T-helper 17 cell (primary cell): ENCODE measurements at places on chromosomes 16 and 17. TPM values are rescaled to one million over a fixed set of nuclear protein-coding genes. Genes with fewer than 3 reads are reported as not detected.

The SCN4A gene
- total RNA-seq: 0.16 TPM

The ALOXE3 gene
- total RNA-seq: not detected

The SPNS3 gene
- 1.8 TPM for total RNA-seq

GRCh38 chr16:25177831-25178688 is 38.7 kb upstream of the AQP8 start:
- no peak for DNase-seq

- DNase-seq: no peak
Observed at GRCh38 chr17:33039874-33040273, 48.2 kb downstream of the SPACA3 start.

GRCh38 chr16:10128397-10129258 is 53.6 kb downstream of the GRIN2A start:
- DNase-seq: no peak

- no peak for DNase-seq
Observed at GRCh38 chr17:32819035-32819434, 57.9 kb downstream of the MYO1D start.

GRCh38 chr16:83137894-83138293 is 511.1 kb downstream of the CDH13 start:
- no peak for DNase-seq

DNA sequence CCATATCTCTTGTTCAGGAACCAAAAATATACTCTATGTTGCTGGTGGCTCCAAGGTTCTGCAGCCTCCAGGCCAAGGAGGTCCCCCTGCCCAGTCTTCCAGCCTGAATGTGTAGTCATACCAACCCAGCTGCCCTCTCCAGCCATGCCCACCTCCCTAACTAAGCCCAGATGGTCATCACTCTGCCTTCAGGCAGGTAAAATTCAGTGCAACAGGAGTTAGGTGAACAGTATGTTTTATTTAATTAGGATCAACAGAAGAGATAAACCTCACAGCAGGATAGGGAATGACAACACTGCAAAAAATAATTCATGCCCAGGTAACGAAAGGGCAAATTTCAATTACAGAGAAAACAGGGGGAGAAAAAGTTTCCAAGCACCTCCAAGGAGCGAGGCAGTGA is 9.1 kb downstream of the ZNF423 start:
- DNase-seq: no peak

- DNase-seq: no peak
Observed at GRCh38 chr17:1002412-1002753, 5.5 kb downstream of the TIMM22 start.

DNA sequence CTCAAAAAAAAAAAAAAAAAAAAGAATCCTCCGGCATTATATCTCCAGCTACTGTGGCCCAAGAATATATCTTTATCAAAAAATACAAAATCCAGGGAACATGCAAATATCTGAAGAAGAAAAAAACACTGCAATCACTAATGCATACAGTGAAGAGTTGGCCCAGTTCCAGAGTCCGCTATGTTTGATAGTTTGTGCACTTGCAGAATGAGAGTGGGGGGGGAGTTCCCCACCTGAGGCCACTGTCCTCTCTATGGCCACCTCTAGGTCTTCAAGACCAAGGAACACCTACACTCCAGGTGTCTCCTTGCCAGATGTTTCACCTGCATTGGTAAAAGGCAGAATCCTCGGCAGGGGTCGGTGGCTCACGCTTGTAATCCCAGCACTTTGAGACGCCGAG is 4.0 kb downstream of the ZNF785 start:
- no peak for DNase-seq

DNA sequence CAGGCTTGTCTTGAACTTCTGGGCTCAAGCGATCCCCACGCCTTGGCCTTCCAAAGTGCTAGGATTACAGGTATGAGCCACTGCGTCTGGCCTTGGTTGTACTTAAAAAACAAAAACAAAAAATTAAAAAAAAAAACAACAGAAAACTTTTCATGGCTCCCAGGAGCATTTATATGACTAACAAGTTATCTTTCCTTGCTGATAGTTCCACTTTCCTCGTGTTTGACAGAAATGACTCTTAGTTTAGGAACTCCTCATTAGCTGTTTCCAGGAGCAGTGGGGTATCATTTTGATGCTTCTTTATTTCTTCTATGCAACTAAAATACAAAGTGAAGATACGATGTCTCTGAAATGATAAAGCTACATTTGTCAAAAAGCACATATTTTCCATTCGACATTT is 165.4 kb downstream of the PRKCA start:
- DNase-seq: no peak

DNA sequence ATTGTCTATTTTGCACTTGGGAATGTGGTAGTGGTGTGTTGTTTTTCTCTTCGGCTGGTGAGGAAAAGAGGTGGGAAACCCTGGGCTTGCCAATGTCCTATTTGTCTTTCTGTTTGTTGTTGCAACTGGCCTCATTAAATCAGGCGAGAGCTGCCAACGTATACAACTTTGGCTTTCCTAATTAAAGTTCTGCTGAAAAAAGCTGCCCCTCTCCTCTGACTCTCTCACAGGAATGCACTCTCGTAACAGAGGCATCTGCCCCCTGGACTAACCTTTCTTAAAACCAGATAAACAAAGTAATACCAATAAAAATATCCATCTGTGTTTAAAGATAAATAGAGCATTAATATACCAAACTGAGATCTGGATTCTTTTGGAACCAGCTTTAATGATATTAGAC is 7.8 kb downstream of the CDRT15 start:
- no peak for DNase-seq

DNA sequence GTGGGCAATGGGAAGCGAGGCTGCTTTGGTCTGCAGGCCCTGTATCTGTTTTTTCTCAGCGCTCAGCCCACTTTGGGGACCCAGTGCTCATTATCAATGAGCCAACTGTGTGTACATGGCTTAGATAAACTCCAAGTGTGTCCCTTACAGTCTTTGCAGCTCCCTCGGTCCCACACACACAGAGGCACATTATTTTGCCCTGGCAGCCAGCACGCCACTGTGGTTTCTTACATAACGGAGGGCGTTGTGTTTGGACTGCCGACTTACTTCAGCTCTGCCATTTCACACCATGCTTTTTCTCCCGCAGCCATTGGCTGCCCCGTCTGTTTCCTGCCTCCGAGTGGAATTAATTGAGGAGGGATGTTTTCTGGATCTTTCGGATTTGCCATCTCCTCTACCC is 56.5 kb upstream of the CLEC18A start:
- no peak for DNase-seq

DNA sequence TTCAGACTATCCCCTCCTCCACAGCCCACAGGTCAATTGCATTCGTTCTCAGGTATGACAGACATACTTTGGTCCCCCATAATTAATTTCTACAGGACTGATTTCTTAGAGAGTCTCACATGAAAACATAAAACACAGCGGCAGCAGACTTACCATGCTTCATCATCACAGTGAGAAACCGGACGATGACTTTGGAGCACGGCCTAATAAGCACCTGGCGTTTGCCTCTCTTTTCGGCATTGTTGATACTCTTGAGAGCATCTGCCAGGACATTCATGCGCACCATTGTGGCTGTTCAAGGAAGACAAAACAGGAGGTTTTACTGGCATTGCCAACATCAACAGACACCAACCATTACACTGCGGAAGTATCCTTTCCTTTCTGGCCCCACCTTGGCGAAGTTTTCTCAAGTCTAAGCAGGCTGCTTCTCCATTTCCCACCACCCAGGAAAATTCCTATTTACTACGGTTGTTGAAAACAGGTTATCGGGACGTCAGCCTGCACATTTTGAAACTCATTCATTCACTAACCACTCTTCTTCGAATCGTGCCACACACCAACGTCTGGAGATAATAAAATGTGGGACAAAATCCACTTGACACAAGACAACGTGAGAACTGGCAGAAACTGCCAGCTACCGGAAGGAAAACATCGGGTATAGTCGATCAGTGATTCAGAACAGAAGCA is 1.2 kb downstream of the RPS15A start:
- DNase-seq: no peak

DNA sequence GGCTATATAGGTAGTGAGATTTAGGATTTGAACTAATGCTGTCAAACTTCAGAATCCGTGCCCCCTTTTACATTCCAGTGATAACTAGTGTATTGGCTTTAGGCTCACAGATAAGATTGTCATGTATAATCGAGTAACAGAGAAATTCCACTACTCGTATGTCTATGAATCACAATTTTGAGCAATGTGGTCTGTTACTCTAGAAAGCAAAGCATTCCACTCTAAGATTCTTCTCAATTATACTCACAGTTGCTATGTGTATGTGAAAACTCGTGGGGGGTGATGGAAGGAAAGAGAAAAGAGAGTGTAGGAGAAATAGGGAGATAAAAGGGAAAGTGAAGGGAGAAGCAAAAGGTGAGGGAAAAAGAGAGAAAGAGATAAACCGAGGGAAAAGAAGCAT is 1175.1 kb upstream of the GOT2 start:
- DNase-seq: no peak

GRCh38 chr17:75087182-75087557 is 584 bp upstream of the SLC16A5 start:
- no peak for DNase-seq

GRCh38 chr17:79789943-79790804 is 6.7 kb downstream of the CBX8 start:
- no peak for DNase-seq

DNA sequence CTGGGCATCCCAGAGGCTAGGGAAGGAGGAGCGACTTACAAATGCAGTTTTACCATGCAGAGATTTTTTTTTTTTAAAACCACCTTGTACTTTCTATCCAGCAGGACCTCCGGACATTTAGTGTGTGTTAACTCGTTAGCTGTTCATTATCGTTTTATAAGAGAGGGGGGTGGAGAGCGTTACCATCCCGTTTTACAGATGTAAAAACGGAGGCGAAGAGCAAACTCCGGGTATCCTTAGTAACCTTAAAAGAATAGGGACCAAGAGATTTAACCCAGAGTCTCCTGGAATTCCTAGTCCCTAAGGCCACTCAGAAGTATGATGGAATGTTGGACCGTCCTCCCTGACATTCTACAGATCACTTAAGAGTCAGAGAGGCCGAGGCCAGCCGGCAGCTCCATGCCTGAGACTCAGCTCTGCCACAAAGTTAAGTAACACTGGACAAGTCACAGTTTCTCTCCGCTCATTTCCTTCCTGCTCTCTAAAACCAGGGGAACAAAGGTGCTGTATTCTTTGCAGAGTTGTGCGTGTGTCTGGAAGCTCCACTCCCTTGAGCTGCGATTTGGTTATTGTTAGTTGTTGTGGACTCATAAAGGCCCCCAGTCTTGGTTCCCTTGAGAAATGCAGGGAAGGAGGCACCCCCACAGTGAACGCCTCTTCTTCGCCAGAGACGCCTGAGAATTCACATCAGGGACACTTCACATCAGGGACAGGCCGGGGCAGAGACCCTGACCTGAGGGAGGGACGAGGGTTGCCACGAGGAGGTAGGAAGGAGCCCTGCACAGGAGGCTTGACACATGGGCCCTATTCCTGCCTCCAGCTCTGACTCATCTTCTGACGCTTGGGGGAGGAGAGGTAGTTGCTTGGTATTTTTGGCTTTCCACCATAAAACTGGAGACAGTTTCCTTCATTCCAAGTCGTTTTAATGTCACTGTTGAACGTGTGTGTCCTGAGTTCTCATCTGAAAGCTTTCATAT is 1.2 kb downstream of the DUSP14 start:
- no peak for DNase-seq

GRCh38 chr16:11640987-11641817 is 27.1 kb upstream of the SNN start:
- DNase-seq: no peak

GRCh38 chr17:1915889-1916288 is 86.1 kb downstream of the RPA1 start:
- DNase-seq: no peak

DNA sequence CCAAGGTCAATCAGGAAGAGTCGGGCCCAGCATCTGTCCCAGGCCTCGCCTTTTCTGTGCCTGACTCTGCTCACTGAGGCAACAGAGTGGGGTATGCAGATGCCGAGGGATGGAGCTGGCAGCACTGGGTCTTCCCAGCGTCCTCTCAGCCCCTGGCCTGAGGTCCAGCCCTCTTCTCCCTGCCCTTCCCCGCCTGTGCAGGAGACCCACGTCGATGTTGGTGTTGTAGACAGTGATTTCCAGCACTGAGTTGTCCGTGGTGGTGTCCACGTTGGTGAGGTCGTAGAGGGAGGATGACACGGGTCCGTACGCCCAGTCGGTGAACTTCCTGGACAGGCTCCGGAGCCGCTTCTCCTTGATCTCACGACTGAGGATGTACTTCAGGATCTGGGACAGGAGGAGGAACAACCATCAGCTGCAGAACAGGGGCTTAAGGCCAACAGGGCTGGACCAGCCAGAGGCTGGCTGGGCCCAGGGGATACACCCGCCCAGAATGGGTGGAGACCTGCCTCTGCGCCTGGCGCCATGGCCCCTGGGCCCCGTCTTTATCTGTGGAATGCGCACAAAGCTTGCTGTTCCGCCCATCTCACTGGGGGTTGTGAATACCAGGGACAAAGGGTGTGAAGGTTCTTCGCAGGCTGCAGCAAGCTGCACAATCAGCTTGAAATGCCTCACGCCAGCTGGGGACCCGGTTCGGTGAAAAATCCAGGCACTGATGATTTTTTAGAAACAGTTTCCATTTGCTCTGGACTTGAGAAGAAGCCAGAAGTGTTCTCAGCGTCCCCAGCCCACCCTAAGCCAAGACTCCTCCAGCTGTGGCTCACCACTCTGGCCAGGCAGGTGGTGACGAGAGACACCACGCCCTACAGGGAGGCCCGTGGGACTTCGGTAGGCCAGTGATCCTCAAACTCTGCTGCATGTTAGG is 27.5 kb downstream of the TRPV3 start:
- DNase-seq: no peak
